ENCODE measurements at places on chromosomes 7 and 10. TPM values are rescaled to one million over a fixed set of nuclear protein-coding genes. Genes with fewer than 3 reads are reported as not detected.

PLA2G12B gene
- total RNA-seq: not detected

GRCh38 chr10:119933179-119933578 lies 40.6 kb downstream of the SEC23IP start:
- H3K36me3 ChIP-seq: peaks cover 5% of the 10 kb centered on the region
- peaks cover 9% of the 10 kb centered on the region for H3K4me1 ChIP-seq
- no peak for DNase-seq
- H3K4me3 ChIP-seq: no peak overlapping the region

DNA sequence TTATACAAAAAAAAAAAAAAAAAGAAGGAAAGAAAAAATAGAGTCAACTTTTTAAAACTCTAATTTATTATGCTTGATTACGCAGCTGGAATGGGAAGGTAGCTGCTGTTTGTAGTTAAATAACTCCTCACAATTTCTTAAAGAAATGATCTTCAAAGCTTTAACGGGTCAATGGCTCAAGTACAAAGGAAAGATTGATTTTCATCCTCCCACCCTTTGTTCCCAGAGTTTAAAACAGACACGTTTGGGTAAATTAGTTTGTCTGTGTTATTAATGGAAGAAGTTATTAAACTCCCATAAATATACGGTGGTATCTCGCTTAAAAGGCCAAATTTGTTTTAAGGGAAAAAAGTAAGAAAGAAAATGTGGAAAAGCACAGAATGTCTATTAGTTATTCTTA lies 179.3 kb downstream of the EMX2 start:
- H3K27ac ChIP-seq: no peak overlapping the region
- no peaks in the 10 kb centered on the region for H3K4me1 ChIP-seq
- no peaks in the 10 kb centered on the region for H3K36me3 ChIP-seq
- peaks cover 31% of the 10 kb centered on the region for H3K27me3 ChIP-seq

ITGB1 gene
- total RNA-seq: 392 TPM

DNA sequence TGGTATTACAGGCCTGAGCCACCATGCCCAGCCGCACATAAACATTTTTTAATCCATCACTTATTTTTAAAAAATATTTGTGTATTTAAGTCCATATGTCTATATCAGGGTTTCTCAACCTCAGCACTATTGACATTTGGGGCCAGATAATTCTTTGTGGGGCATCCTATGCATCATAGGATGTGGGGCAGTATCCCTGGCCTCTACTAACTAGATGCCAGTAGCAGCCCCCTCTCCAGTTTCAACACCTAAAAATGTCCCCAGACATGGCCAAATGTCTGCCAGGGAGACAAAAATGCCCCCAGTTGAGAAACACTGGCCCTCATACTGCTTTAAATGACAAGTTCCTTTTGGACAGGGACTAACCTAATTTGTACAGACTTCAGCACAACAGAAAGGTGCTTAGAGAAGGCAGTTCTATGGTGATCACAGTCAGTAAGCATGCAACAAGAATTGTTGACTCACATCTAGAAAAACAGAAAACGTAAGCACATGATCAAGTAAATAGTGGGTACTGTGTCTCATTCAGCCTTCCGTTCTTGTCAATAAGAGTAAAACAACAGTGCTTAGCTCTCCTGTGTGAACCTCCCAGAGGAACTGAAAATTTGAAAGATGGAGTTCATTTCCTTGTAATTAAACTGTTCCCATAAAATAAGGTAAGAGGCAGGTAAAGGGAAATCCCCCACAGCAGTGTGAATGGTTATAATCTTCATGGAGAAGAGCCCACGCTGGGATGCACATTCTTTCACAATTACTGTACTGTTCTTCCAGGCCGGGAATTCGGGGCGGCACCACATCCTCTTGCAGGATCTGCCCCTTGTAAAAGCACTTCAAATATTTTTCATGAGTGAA lies 17.3 kb upstream of the ADRB1 start:
- DNase-seq: no peak
- no peak overlapping the region for H3K4me3 ChIP-seq
- peaks cover 50% of the 10 kb centered on the region for H3K27me3 ChIP-seq

PKD2L1 gene
- 0.80 TPM for total RNA-seq

All from T-helper 17 cell (primary cell).